Testis (tissue), 5 donors: ENCODE measurements at places on chromosomes 7 and 10. TPM values are rescaled to one million over a fixed set of nuclear protein-coding genes. Genes with fewer than 3 reads are reported as not detected.

DNA sequence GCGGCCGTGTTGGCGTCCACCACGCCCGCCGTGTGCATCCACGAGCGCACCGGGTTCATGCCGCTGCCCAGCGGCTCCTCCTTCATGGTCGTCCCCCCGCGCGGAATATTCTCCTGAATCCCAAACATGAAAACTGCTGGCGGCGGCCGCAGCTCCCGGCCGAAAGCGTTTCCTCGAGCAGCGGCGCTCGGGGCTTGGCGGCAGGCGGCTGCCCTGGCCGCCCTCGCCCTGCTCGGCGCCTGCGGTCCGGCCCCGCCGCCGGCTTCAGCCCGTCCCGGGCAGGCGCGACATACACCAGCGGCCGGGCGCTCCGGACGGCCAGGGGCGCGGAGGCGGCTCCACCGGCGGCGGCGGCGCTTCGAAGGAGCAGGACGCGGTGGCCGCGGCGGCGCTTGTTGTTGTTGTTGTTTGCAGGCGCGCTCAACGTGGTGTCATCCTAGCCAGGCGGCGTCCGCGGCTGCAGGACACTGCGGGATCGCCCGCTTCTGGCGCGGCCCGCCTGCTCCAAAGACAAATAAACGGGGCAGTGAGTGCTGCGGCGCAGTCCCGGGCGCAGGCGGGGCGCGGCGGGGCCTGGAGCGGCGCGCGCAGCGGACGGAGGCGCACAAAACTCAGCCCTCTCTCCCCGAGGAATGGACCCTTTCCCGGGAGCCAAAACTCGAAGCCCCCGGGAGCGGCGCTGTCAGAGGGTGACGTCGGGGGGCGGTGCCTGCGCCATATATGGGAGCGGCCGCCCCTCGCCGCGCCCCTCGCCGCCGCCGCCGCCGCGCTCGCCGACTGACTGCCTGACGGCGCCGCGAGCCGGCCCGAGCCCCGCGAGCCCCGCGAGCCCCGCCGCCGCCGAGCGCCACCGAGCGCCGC is at the start of gene EBF3:
TSS of gene EBF3 (minus strand) at position 634 of the 861 bp plus-strand sequence. CDS start at position 128, 506 bp downstream.
- no peaks in the 10 kb centered on the region for H3K4me1 ChIP-seq
- peak within 1 kb of the TSS; percentile 24 for H3K27ac ChIP-seq
- peak; percentile 70 for DNase-seq
- peaks cover 5% of the 10 kb centered on the region for H3K27me3 ChIP-seq
- H3K36me3 ChIP-seq, result no peaks in the 10 kb centered on the region

GRCh38 chr7:142646386-142647140 is 102.7 kb upstream of the PRSS1 start:
- no peaks in the 10 kb centered on the region for H3K4me1 ChIP-seq
- H3K4me3 ChIP-seq, result no peak overlapping the region
- no peaks in the 10 kb centered on the region for H3K27me3 ChIP-seq
- no peak for DNase-seq
- H3K36me3 ChIP-seq, result no peaks in the 10 kb centered on the region

GRCh38 chr7:48251766-48252165 is 80.5 kb downstream of the ABCA13 start:
- no peaks in the 10 kb centered on the region for H3K27me3 ChIP-seq
- no peak for DNase-seq
- no peak overlapping the region for H3K27ac ChIP-seq
- H3K4me3 ChIP-seq, result no peak overlapping the region
- no peaks in the 10 kb centered on the region for H3K4me1 ChIP-seq

- peaks cover 3% of the 10 kb centered on the region for H3K4me1 ChIP-seq
- H3K4me3 ChIP-seq, result no peak overlapping the region
- H3K27me3 ChIP-seq, result no peaks in the 10 kb centered on the region
- no peaks in the 10 kb centered on the region for H3K36me3 ChIP-seq
- no peak overlapping the region for H3K27ac ChIP-seq
Measured at GRCh38 chr7:131336956-131337355, 9.3 kb downstream of the MKLN1 start.

DNA sequence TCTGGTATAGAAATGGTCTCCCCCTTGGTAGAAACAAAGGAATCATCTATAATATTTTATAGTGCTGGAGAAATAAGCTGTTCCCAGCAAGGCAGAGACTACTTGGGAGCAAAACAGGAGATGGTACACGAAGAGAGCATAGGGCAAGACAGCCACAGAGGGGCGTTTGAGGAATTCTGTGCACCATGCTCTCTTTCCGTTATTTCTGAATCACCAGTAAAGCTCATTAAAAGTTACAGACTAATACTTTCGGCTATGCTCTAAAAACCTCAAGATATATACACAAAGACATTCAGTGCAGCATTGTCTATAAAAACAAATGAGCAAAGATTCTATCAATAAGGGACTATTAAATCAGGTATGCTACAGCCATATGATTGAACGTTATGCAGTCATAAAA is 68.5 kb upstream of the FHIP2A start:
- H3K27me3 ChIP-seq, result no peaks in the 10 kb centered on the region
- no peaks in the 10 kb centered on the region for H3K36me3 ChIP-seq
- DNase-seq, result no peak
- H3K4me3 ChIP-seq, result no peak overlapping the region

DNA sequence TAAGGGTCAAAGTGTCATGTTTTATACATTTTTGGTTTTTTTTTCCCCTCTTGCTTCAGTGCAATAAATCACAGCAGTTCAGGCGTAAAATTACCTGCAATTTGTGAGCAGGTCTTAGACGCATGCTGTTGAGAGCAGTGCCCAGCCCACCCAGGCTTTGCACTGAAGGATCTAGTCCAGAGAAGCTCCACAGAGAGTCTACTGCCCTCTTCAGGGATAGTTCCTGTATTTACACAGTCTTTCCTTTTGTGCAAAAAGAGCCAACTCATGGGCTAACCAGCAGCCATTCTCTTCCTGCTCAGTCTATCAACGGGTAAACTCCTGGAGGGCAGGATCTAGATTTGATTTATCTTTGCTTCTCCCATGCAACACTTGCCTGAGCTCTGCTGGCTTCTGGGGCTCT is 82.2 kb upstream of the NAMPT start:
- no peaks in the 10 kb centered on the region for H3K4me1 ChIP-seq
- no peak overlapping the region for H3K4me3 ChIP-seq

NAT16 gene
- polyA plus RNA-seq, result 0.26 TPM

MSRB2 gene
- polyA plus RNA-seq, result 14.2 TPM

LIPN gene
- polyA plus RNA-seq, result not detected

MMP21 gene
- not detected for polyA plus RNA-seq

TFAM gene
- polyA plus RNA-seq, result 65.7 TPM

NCF1 gene
- polyA plus RNA-seq, result 8.3 TPM
